ENCODE measurements at places on chromosomes 4 and X.
A peak's percentile ranks its signal among the peaks of the same experiment; 100 is the strongest.

GRCh38 chr4:66558651-66559050 is 888.4 kb upstream of the EPHA5 start:
- DNase-seq, result no peak

- DNase-seq, result no peak
These were observed 50.3 kb upstream of the OTUD4 start for GRCh38 chr4:145230726-145231125.

DNA sequence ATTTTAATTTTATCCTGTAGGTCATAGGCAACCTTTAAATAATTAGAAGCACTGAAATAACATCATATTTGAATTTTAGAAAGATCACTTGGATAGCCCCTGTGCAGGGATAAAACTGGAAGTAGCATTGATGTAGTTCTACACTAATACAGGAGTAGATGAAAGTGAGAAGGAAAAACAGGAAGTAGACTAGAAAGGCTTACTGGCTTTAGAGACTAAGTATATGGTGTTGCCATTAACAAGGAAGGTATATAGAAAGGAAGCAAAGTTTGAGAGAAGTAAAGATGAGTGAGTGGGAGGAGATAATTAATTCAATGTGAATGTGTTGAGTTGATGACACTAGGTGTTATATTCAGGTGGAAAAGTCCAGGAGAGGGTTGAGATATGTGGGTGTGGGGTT is 73.1 kb upstream of the EPGN start:
- no peak for DNase-seq

GRCh38 chr4:79875344-79875899 is 197.6 kb downstream of the ANTXR2 start:
- no peak for DNase-seq

DNA sequence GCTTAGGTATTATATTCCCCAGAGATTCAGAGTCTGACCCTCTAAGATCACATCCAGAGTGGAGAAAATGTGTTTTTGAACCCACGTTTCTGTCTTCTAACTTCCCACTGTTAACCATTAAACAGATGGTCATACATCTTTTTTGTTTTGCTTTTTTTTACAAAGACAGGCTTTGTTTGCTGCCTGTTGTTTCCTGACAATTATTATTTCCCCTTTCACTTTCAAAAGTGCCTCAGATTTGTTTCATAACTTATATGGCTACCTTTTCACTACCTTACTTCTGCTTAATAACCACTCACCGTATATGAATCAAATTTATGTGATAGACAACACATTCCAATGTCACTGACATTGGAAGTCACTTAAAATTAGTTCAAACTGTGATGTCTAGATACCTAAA is 142.2 kb downstream of the HS3ST1 start:
- no peak for DNase-seq

DNA sequence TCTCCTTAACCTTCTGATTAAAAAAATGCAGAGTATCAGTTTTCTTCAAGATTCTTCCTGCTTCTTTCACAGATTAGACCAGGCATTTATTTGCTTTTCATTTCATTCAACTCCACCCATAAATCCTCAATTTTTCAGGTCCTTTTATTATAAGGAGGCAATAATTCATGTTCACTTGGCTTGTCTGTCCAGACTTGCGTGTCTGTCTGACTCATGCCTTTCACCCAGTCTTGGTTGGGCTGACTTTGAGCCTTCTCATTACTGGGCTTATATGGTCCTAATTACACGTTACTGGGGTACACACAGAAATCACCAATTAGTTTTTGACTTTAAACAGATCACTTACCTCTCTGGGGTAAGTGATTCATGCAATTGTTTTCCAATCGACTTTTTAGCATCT is 48.8 kb upstream of the GALNT7 start:
- no peak for DNase-seq

DNA sequence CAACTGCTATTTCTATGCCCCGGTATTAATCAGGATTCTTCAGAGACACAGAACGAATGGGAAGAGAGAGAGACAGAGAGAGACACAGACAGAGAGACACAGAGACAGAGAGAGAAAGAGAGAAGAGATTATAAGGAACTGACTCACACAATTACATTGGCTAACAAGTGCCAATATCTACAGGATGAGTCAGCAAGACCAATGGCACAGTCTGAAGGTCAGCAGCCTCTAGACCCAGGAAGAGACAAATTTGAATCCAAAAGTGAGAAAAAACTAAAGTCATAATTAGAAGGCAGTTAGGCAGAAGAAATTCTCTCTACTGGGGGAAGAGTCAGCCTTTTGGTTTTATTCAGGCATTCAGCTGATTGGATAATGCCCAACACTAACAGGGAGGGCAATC is 187.3 kb downstream of the MAB21L2 start:
- no peak for DNase-seq

DNA sequence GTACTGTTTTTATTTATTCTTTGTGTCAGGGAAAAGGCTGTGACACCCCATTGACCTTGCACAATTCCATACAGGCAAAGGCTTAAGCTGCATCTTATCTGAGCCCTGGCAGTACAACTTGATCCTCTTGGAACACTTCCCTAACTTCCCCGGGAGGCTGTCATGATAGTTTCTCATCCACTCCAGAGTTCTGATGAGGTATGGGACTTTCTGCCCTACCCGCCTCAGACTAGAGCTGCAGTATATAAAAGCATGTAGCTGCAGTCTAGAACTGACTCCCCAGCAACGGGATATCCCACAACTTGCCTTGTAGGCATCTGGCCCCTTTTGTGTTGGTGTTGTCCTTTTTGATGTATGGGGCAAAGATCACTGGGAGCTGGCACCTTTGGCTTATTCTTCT is 72.7 kb downstream of the FNIP2 start:
- no peak for DNase-seq

DNA sequence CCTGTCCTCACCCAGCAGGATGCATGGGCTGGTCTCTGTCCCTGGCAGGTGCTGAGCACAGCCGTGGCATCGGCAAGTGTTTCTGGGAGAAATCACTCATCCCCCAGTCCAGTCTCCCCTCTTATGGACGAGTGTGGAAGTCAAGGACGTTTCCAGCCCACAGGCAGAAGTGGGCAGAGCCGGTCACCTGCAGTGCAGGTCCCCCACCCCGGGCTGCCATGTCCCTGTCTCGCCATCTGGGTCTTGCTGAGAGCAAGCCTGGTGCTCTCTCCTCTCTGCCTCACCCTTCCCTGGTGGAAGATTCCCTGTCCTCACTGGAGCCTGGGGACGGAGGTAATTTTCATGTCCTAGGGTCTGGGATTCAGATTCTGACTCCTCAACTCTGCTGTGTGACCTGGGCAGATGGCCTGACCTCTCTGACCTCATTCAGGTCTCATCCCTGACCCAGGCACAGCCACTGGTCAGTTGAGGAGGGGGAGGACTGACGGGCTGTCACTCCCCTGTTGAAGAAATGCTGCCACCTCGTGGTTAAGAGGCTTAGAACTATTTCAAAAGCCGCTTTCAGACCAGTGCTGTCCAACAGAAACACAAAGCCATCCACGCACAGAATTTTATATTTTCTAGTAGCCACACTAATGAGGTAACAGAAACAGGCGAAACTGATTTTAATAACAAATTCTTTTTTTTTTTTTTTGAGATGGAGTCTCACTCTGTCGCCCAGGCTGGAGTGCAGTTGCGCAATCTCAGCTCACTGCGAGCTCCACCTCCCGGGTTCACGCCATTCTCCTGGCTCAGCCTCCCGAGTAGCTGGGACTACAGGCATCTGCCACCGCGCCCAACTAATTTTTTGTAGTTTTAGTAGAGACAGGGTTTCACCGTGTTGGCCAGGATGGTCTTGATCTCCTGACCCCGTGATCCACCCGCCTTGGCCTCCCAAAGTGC is 1.8 kb downstream of the CPZ start:
- peak; percentile 39 for DNase-seq

DNA sequence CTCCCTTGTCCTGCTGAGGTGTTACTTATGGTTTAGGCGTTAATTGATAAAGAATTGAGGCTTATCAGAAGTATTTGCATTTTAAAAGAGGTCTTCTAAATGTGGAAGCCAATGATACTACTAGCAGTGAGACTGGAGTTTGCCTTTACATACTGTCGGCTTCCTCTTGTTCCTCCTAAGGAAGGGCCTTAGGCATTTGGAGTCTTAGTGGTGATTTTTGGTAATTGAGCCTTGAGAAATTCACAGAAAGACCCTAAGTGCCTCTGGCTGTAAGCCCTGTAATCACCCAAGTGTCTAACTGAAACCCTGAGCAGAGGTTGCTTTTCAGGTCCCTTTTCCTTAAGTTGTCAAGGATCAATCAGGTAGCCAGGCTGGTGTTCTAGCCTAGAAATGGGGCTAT is 14.8 kb downstream of the IL13RA1 start:
- no peak for DNase-seq

- no peak for DNase-seq
These were observed 452.7 kb upstream of the FAT1 start for GRCh38 chr4:187176261-187176910.

- DNase-seq, result no peak
These were observed 52.7 kb downstream of the TMEM131L start for GRCh38 chr4:153518637-153519389.

- DNase-seq, result no peak
These were observed 59.7 kb downstream of the SH3BGRL start for GRCh38 chrX:81261576-81261975.

GRCh38 chr4:123699880-123700771 is 303.5 kb downstream of the SPRY1 start:
- DNase-seq, result no peak

- no peak for DNase-seq
These were observed 7.6 kb downstream of the SORCS2 start for GRCh38 chr4:7199771-7200441.

DNA sequence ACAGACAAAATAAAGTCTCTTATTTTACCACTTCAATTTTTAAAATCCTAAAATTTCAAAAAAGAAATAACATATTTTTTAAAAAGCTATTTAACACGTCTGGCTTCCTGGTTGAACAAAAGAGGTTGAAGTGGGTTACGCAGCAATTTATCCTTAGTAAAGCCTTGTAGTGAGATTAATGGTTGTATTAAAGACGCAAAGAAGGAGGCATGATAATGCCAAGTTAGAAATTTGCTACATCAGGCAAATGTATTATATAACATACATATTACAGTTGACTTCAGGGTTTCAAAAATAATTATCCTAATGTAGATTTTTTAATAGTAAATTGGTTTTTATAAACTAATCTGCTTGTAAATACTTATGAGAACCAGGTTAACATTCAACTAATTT is 35.3 kb downstream of the ANKRD17 start:
- DNase-seq, result no peak

GRCh38 chr4:144557404-144557803 is 88.6 kb upstream of the HHIP start:
- DNase-seq, result no peak

DNA sequence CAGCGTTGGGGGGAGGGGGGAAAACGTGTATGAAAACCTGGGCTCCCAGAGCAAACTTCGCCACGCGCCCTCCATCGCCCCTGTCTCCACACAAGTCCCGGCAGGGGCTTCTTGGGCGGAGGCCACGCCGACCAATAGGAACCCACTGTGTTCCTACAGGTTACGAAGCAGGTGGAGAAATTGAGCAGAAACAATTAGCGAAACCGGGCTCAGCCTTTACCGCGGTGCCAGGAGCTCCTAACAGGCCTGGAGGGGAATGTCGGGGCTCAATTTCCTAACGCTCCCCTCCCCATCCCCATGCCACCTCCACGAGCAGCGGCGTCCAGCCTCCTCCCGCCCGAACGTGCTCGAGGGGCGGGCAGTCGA is 589 bp upstream of the KIT start:
- no peak for DNase-seq

DNA sequence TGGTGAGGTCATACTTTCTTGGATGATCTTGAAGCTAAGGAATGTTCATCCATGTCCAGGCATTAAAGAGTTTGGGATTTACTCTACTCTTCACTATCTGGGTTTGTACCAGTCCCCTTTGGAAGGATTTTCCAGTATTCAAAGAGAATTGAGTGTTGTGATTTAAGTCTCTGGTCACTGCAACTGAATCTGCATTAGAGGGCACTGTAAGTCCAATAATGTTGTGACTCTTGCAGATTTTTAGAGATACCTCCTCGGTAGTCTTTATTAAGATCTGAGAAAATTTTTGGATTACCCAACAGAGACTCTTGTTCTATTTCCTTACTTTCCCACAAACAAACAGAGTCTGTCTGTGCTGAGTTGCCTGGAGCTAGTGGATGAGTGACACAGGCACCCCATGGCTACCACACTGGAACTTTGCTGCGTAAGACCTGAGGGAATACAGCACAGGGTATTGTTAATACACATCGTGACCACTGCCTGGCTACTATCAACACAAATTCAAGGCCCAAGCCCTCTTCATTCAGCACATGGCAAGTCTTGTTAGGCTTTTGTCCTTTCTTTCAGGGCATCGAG is 357.1 kb upstream of the KLHL4 start:
- no peak for DNase-seq

DNA sequence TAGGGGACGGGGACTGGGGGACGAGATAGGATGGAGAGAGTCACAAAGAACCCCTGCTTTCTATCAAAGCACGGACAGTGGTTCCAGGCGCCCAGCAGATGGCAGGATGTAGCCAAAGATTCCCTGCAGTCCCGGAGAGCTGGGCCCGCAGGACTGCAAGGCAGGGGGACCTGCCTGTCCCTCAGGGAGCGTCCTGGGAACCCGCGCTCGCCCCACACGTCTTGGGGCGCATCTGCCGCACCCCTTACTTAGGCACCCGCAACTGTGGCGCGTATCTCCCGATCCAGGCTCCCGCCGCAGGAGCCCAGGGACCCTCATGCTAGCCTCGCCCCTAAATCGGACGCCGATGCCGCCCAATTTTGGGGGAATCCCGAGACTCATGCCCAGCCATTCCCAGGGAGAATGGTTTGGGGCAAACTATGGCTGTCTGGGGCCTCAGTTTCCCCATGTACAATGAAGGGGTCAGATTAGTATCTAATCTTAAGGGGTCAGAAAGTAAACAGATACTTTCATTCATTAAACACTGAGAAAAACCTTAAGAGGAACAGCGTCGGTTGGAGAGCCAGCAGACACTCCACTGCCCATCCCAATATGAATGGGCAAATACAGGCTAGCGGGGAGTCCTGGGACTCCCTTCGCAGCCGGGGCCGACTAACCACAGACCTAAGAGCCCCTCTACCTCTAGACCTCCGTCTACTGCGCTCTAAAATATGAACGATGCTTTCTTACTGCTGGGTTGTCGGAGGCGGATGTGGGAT is 581 bp upstream of the STK32B start:
- DNase-seq, result peak; percentile 25

- DNase-seq, result no peak
These were observed 29.6 kb downstream of the ATP11C start for GRCh38 chrX:139903210-139903609.

- DNase-seq, result no peak
These were observed 18.4 kb downstream of the DCLK2 start for GRCh38 chr4:150096625-150097024.

All from LNCaP clone FGC (cell line).